HCEC 1CT (cell line): ENCODE measurements at places on chromosomes 11 and 22.

GRCh38 chr22:19714312-19715187, at the start of gene SEPTIN5:
SEPTIN5 (plus strand) TSS chr22:19714503; CDS start chr22:19714589, 86 bp downstream.
- DNase-seq: no peak

DNA sequence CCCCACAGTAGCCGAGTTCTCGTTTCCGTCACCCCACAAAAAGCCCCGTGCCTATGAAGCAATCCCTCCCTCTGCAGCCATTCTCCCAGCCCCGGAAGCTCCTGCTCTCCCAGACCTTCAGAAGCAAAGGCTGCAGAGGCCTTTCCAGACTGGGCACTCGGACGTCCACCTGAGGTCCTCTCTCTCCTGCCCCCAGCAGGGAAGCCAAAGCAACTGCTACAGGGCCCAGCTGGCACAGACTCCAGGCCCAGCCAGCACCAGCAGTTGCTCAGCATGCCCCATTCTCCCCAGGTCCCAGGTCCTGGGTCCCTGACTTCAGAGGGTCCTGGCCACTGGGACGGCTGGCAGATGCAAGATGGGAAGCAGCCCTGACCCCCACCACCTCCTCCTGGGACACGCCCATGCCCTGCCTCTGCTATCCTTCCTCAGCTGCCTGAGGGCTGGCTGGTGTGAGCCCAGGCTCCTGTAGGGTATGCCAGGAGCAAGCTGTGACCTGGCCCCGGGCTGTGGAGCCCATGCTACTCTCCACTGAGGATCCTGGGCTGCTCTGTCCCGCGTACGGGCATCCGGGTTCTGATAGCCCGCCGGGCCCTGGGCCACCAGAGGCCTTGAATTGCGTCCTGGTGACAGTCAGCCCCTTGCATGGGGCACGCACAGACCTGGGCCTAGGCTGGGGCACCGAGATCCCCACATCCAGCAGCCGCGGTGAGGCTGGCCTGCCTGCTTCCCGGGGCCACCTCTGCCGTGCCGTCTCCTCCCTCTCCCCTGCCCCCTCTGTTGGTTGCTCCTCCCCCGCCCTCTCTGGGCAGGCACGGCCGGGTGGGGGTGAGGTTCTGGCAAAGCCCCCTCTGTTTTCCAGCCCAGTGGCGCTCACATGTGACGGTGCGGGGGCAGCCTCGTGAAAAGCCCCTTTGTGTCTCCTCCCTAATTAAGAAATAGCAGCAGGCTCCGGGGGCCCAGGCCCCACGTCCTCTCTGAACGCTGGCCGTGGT, 1310.3 kb downstream of the BRD1 start:
- DNase-seq: no peak

DNA sequence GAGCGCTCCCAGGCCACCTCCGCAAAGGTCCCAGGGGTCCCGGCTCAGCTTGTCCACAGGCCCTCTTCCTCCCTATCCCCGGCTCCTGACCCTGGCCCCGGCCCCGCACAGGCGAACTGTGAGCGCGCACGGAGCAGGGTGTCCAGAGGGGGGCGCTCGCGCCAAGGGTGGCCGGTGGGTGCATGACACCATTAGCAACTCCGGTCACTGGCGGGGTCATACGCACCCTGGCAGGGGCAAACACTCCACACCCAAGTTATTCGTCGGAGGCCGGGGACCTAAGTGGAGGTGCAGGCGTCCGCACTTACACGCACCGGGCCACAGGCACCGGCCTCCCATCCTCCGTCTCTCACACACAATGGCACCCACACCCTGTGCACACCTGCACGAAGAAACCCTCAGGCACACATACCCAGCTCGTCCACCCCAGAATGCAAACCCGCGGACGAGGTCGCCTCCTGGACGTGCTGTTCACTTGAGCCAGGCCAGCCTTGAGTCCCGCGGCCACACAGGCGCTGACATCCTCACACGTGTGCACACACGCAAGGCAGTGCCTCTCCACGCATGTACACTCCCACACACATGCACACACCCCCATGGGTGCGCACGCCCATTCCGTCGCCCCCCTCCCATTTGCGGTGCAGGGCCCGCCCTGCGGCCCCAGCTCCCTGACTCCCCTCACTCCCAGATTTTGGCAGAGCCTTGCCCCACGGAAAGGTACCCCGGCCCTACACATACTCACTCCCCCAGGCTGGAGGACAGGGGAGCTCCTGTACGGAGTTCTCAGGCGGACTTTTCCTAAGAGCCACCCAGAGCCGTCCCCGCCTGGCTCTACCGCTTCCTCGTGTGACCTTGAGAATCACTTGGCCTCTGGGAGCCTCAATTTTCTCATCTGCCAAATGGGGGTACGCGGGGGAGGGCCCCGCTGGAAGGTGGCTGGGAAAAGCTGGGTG, at the start of gene RASGRP2:
Gene RASGRP2 (minus strand): TSS at position 552 of the 953 bp plus-strand sequence. CDS start 1,276 bp downstream, outside the sequence.
- DNase-seq: no peak

- DNase-seq: no peak
Measured at GRCh38 chr22:49044091-49044490, 783.6 kb downstream of the BRD1 start.

- no peak for DNase-seq
Measured at GRCh38 chr22:22458896-22459588, 49.5 kb downstream of the ZNF280B start.

GRCh38 chr11:126063507-126063852, 814 bp upstream of the CDON start:
- no peak for DNase-seq

- DNase-seq: no peak
Measured at GRCh38 chr11:60168306-60168705, 14.6 kb downstream of the MS4A6A start.

GRCh38 chr11:43997022-43997660, 50.6 kb upstream of the ACCSL start:
- DNase-seq: no peak

DNA sequence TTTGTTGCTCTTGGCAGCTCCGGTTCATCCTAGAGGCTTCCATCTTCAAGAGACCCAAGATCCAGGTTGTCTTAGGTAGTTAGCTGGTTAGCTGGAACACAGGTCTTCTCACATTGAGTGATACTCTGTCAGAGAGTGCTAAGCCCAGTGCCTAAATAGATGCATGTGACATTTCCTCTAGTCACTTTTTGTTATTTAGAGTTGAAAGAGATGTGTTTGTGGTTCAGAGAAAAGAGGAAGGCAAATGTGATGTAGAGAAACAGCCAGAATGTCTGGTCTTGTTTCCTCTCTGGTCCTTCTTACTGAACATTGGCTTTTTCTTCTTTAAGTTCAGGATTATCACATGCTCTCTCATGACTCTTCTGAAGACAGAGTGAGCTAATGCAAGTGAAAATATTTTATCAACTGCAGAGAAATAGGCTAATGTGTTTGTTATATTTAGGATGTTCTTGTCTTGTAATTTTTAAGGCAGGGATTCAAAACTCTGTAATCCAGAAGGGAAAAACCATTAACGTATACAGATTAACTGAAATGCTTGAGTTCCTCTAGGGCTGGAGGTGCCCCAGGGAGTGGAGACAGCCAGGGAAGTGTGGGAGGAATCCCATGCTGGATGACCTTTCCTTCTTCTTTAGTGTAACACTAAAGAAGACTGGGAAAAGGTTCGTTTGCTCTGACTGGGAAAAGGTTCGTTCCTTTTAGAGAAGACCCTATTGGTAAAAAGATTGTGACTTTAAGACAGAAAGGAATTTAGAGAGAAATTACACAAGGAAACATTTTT, 75.4 kb downstream of the SWAP70 start:
- no peak for DNase-seq

DNA sequence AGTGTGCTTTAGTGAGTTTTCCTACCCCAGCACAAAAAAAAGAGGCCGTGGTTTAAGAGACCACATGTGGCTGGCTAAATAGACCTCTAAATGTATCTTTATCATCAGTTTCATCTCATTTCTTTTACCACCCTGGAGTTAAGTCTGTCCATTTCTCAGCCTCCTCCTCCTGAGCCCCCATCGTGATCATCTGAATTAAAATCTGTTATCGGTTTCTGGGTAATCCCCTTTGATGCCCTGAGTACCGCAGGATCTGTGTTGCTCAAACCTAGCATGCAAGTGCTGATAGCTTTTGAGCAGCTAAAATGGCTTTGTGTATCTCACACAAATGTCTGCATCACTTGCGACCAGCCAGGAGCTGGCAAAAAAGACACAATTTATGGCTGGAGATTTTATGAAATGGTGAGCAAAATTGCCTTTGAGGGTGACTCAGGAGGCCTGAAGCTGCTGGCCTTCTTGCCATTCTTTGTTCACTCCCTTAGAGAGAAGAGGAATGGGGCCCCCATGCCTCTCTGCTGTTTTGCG, 236.5 kb downstream of the NTM start:
- DNase-seq: no peak

- no peak for DNase-seq
Measured at GRCh38 chr22:38163844-38164550, 17.6 kb downstream of the PLA2G6 start.

DNA sequence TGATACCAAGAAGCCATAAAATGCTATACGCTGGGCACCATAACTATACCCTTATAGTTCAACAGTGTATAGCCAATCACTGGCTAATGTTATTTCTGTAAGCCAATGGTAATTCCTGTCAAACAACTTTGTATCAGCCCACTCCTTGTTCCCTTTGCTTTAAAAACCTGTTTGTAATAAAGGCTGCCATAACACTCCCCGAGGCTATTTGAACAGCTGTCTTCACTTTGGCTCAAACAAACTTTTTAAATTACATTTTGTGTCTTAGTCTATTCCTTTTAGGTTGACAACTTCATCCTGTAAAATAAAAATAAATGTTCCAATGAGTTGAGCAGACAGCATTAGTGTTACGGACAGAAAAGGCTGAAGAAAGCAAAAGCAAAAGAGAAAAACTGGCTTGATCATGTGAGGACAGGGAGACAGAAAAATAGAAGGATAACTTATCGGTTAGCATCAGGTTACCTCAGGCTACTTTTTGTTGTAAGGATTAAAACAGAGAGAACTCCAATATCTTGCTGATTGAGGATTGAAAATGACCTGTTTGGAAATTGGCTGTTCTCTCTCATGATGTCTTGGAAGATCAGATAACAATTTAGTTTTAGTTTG, 95.0 kb downstream of the AASDHPPT start:
- DNase-seq: no peak

DNA sequence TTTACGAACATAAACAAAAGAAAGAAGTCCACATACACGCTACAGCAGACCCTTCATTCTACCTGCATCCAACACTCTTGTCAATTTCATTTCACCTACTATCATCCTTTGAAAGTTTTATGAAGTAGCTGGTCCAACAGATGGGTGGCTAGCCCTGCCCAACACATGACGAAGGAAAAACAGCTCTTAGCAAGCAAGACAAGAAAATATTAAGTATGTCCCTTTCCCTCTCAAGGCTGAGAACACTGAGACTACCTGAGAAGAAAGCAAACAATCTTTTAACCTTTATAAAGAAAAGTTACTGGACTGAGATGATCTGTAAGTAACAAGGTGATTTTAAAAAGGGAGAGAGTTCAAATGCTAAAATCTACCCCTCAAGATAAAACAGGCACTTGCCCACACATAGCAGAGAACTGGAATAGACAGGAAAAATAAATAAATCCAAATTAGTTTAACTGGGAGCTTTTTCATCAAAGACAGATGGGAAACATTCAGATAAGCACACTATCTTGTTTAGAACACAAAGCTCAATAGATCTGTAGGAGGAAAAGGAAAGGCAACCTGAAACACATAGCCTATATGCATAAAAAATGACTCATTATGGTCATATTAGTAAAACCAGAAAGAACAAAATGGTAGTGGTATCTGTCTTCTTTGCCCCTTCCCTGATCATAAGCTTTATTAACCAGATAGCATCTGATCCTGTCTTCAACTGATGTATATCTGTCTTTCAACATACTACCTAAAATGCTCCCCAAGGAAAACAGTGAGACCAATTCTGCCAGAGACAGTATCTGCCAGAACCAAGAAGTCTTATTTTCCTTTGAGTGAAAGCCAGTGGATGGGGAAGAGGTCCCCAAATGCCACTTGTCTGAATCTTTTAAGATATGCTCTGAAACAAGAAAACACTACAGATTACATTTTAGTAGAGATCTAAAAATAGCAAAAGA, 104.3 kb downstream of the MRTFA start:
- no peak for DNase-seq

DNA sequence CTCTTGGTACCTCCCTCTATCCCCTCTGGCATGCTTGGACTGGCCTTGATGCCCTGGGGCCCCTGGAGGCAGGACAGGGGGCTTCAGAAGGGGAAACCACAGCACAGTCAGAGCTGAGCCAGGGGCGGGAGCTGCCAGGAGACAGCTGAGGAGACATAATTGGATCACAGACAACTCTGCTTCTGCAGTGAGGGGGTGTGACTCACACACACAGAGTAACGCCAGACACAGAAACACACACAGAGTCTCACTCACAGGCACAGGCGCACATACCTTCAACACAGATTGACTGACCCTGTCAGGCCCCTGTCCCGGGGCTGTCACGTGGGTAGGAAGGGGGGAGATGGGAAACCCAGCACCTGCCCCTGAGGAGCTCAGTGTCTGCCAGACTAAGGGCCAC, 20.6 kb downstream of the STARD10 start:
- DNase-seq: peak; percentile 79

DNA sequence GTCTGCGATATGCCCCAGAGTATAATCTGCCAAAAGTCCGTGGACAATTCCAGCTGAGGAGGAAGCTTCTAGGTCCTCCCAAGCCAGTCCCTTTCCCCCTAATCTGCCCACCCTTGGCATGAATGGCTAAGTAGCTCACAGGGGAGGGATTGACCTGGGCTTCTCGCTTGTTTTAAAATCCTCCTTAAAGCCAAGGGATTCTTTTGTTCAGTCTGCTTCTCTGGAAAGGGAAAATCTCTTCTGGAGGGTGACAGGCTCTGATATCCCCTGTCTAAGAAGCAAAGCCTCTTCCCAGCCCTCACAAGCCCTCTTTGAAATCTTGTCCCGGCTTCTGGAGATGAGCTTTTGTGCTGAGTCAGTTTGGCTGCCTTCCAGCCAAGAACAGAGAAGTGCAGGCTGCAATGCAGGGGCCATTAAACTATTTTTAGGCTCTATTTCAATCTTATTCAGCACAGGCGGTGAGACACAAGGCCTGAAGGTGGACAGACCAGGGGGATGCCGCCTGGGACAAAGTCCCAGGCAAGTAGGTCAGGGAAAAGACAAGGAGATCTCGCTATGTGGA, 23.9 kb downstream of the NEFH start:
- DNase-seq: peak; percentile 53

DNA sequence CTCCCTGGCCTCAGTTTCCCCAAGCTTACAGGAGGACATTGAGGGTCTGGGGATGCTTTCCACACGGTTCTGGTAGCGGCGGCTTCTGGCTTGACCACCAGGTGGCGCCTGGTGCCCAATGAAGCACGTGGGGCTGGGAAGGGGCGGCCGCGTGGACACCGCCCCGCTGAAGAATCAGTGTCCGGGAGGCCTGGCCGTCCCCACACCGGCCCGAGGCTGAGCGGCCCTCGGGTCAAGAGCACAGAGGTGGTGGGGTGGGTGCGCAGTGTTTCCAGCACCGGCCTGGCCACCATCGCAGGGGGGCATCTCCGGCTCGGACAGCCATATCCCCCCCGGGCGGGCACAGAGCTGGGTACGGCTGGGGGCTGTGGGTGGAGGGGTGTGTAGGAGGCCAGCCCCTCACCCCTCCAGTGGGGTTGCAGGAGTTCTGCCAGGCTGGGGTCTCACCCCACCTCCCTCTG, 27.8 kb upstream of the PPARA start:
- peak; percentile 28 for DNase-seq

GRCh38 chr22:45587638-45588505, 83.8 kb upstream of the ATXN10 start:
- DNase-seq: peak; percentile 12
